ENCODE measurements at places on chromosomes 6 and 20.
A peak's percentile ranks its signal among the peaks of the same experiment; 100 is the strongest.

DNA sequence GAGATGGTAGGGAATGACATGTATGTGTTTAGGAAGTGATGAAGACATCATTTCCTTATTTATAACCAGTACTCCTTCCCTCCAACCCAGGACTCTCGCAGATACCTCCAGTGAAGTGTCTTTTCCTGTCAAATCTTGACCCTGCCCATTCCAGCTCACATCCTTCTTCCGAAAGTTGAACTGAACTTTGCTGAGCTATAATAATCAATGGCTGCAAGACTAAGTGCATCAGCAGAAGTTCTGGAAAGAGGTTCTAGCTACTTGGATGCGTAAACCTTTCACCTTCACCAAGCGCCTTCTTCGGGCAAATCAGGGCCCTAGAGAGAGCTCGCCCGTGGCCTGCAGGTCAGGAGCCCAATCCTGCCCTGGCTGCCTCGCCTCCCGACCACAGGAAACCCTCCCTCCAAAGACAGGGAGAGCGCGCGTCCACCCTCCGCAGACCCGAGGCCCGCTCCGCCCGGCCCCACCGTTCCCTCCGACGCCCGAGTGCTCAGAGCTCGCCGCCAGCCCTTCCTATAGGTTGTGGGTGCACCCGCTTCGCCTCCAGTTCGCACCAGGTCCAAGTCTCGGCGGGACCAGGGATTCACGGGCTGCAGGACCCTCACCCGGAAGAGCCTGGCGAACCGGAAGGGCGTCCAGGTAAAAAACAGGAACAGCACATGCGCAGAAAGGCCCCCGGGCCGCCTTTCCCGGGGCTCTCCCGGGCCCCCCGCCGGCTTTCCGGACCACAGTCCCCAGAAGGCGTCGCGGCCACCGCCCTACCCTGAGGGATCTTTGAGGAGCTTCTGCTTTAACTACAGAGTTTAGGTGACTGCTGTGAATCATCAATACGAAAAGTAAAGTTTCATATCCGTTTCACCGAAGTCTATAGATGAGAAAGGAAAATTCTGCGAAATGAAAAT, at the start of gene ZNF334:
Gene ZNF334 (minus strand): TSS at position 617 of the 902 bp plus-strand sequence. CDS start 1,457 bp downstream, outside the sequence.
- DNase-seq = no peak

DNA sequence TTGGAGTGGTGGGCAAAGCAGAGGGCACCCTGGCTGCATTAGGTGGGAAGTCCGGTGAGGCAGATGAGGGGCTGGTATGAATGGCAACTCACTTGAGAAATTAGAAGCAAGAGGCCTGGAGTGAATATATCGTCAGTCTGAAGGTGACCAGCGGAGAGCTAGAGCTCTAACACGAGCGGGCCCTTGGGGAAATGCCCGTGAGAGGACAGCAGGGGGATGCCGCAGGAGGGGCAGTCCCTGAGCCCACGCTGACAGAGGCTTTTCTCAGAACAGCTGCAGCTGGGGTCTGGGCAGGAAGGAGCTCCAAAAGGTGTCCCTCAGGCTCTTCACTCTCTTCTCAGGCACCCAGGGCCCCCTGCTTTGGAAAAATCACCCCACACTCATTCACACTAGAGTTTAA, 32.0 kb upstream of the CD93 start:
- no peak for DNase-seq

DNA sequence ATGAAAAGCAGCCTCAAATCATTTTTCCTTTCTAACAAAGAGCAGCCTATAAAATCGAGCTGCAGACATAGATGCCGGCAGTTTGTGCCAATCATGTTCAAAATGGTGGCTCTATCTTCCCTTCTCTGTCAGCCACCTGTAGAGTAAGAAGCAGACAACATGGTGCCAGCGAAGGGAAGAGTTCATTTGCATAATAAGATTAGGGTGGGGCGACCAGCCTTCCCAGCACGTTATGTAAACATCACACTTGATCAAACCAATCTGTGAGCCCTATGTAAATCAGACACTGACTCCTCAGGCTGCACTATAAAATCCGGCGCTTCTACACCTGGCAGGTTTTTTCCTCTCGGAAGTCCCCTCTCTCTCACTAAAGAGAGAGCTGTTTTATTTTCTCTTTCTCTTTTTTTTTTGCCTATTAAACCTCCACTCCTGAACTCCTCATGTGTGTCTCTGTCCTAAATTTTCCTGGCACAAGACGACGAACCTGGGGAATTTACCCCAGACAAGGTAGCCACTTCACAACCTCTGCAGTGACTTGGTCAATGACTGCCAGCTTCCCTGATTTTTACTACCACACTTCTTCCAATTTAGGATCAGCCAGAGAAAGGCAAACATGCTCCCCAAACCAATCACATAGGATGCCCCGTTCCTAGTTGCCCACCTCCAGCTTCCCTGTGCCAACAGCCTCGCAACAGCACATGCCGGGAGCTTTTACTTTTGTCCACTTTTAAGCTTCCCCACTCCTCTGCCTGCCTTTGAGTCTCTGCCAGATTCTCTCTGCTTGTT, 12.9 kb downstream of the TPMT start:
- no peak for DNase-seq

DNA sequence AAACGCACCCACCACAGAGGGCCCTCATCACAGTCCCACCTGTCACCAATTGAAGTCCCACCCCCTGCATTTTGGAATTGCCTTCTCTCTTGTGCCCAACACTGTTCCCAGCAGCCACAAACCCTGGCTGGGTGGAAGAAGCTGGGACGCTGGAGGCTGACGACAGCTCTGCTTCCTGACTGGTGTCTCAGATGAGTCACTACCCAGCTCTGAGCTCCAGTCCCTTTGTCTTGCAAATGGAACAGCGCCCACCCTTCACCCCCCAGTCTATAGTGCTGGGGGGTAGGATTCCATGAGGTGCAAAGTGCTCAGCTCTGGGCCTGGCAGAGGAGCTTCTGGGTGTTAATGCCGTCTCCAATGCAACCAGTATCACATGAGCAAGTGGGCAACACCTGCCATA, 85.3 kb downstream of the DLGAP4 start:
- no peak for DNase-seq

DNA sequence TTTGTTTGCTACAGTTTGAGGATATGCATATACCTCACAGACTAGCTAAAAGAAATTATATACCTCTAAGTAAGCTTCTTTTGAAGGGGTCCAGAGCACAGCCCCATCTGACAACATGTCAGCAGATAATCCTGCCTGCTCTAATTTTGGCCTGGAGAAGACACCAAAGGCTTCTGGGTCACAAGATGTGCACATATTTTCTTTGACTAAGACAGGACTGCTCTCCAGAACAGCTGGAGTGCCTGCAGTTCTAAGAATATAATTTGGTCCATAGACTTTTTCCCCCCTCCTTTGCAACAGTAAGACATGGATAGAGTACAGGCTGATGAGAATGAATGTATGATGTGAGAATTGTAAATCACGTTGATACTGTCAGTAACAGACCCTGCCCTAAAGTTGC, 107.9 kb upstream of the KCNK16 start:
- DNase-seq = no peak

- no peak for DNase-seq
These were observed 59.8 kb upstream of the CARMIL1 start for GRCh38 chr6:25219216-25219916.

DNA sequence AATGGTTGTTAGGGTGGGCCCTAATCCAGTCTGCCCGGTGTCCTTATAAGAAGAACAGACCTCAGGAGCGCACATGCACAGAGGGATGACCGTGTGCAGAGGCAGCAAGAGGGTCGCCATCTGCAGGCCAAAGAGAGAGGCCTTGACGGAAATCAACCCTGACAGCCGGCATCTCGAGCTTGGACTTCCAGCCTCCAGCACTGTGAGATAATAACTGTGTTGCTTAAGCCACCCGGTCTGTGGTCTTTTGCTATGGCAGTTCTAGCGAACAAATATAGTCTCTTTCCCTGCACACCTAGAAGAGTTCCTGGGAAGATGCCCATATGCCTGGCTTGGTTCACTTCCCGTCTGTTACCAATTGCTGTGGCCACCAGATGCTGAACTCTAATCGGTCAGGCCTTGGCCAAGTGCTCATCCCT, 35.3 kb upstream of the PTGIS start:
- DNase-seq = no peak

GRCh38 chr6:94144807-94145206, 725.4 kb upstream of the EPHA7 start:
- no peak for DNase-seq

DNA sequence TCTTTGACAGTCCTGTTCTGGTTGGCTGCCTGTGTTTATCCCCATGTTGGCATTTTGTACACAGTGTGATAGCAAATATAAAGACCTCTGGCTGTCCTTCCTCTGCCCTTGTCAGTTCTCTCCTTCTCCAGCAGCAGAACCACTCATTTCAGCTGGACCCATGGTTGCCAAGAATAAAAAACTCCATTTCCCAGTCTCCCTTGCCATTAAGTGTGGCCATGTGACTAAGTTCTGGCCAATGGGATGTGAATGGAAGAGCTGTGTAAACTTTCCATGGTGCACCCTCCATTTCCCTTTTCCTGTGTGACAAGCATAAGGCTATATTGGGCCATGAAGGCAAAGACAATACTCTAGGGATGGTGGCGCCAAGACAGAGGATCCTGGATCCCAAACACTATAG, 78.4 kb upstream of the TBC1D7 start:
- no peak for DNase-seq

- DNase-seq = no peak
These were observed 865 bp upstream of the DAAM2 start for GRCh38 chr6:39791311-39791710.

DNA sequence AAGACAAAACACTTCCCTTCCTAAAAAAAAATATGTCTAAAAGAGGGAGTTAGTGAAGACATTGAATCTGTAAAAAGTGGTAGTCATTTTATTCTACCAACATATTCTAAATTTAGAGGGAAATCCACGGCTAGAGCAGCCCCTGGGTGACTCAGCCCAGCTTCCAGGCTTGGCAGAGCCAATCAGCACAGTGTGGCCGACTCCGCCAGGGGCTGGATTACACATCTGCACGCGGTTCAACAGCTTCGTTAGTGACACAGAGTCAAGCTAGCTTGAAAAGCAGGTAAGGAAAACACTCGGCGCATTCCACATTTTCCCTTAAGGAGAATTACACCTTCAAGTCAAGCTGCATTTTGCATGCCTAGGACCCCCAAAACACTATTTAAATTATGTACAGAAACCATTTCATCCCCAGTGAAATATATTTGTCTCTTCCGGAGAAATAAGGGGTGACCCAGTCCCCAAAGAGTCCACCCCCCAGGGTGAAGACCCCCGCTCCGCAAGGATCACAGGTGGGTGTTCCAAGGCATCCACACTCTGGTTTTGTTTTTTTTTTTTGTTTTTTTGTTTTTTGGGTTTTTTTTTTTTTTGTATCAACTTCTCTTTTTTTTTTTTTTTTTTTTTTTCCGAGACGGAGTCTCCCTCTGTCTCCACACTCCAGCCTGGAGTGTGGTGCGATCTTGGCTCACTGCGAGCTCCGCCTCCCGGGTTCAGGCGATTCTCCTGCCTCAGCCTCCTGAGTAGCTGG, 58.4 kb upstream of the ARID1B start:
- DNase-seq = peak; percentile 61

Data from epithelial cell of proximal tubule (primary cell).